ENCODE measurements at places on chromosomes 16 and 17. TPM values are rescaled to one million over a fixed set of nuclear protein-coding genes. Genes with fewer than 3 reads are reported as not detected.

CRHR1 gene
- 1.8 TPM for total RNA-seq

CTRL gene
- total RNA-seq = 1.1 TPM

GJD3 gene
- total RNA-seq = not detected

TP53TG3E gene
- not detected for total RNA-seq

MEIOC gene
- 1.4 TPM for total RNA-seq

NUTF2 gene
- total RNA-seq = 233 TPM

KRT33A gene
- not detected for total RNA-seq

GAS2L2 gene
- total RNA-seq = 0.09 TPM

CD300H gene
- not detected for total RNA-seq

LRRC37A3 gene
- total RNA-seq = 18.1 TPM

NPIPA5 gene
- 3.7 TPM for total RNA-seq

MT4 gene
- not detected for total RNA-seq

MYH8 gene
- total RNA-seq = not detected

RBFOX1 gene
- total RNA-seq = 1.9 TPM

MYO15A gene
- 2.4 TPM for total RNA-seq

FAM83G gene
- total RNA-seq = 25.5 TPM

ABCC11 gene
- total RNA-seq = 0.77 TPM

NPW gene
- total RNA-seq = 2.4 TPM

MGAT5B gene
- total RNA-seq = 2.9 TPM

NUDT7 gene
- total RNA-seq = 11.2 TPM

GINS2 gene
- total RNA-seq = 16.8 TPM

IL34 gene
- total RNA-seq = 7.3 TPM

BCAR1 gene
- 74.3 TPM for total RNA-seq

UBB gene
- 1,658 TPM for total RNA-seq

KCNJ18 gene
- total RNA-seq = not detected

PRAC2 gene
- total RNA-seq = not detected

TNFSF12 gene
- 8.4 TPM for total RNA-seq

RIPOR1 gene
- 41.5 TPM for total RNA-seq

OR1A1 gene
- not detected for total RNA-seq

MED31 gene
- 12.8 TPM for total RNA-seq

SOST gene
- total RNA-seq = 0.31 TPM

CHAD gene
- not detected for total RNA-seq

CSH1 gene
- 1.6 TPM for total RNA-seq

MPO gene
- total RNA-seq = not detected

TMEM204 gene
- total RNA-seq = not detected

NAGS gene
- total RNA-seq = 1.2 TPM

GPR179 gene
- not detected for total RNA-seq

FAM171A2 gene
- total RNA-seq = 46.3 TPM

PLXDC1 gene
- total RNA-seq = 6.4 TPM

NAA60 gene
- total RNA-seq = 51.4 TPM

TBC1D24 gene
- 19.4 TPM for total RNA-seq

DPEP2 gene
- not detected for total RNA-seq

CES5A gene
- total RNA-seq = not detected

CEP295NL gene
- total RNA-seq = 1.2 TPM

TNFSF13 gene
- 1.7 TPM for total RNA-seq

TNRC6C gene
- total RNA-seq = 22.4 TPM

DCAKD gene
- total RNA-seq = 54.4 TPM

KRT39 gene
- not detected for total RNA-seq

KCTD19 gene
- total RNA-seq = 1.3 TPM

NACA2 gene
- not detected for total RNA-seq

CCL14 gene
- total RNA-seq = not detected

HOXB7 gene
- not detected for total RNA-seq

PFN1 gene
- total RNA-seq = 880 TPM

SRCAP gene
- total RNA-seq = 61.4 TPM

ABCC3 gene
- total RNA-seq = not detected

OR2C1 gene
- not detected for total RNA-seq

TMEM106A gene
- 11.4 TPM for total RNA-seq

All from endodermal cell (in vitro differentiated cells).